CD4-positive, alpha-beta T cell (primary cell): ENCODE measurements at places on chromosomes 1 and 21.

DNA sequence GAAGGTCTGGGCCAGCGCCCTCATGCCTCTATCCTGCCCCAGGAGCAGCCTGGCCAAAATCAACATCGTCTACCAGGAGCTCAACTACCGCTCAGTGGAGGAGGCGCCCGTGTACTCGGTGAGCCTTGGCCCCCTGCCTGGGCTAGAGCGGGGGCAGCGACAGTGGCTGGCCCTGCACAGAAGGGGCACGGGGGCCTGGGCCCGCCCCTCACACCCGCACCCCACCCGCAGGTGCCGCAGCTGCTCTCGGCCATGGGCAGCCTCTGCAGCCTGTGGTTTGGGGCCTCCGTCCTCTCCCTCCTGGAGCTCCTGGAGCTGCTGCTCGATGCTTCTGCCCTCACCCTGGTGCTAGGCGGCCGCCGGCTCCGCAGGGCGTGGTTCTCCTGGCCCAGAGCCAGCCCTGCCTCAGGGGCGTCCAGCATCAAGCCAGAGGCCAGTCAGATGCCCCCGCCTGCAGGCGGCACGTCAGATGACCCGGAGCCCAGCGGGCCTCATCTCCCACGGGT, 10.8 kb downstream of the SCNN1D start:
- no peak for DNase-seq
- no peaks in the 10 kb centered on the region for H3K36me3 ChIP-seq

GRCh38 chr1:30314591-30314990, 408.8 kb downstream of the MATN1 start:
- no peak for DNase-seq
- H3K4me3 ChIP-seq = no peak overlapping the region
- H3K36me3 ChIP-seq = no peaks in the 10 kb centered on the region

DNA sequence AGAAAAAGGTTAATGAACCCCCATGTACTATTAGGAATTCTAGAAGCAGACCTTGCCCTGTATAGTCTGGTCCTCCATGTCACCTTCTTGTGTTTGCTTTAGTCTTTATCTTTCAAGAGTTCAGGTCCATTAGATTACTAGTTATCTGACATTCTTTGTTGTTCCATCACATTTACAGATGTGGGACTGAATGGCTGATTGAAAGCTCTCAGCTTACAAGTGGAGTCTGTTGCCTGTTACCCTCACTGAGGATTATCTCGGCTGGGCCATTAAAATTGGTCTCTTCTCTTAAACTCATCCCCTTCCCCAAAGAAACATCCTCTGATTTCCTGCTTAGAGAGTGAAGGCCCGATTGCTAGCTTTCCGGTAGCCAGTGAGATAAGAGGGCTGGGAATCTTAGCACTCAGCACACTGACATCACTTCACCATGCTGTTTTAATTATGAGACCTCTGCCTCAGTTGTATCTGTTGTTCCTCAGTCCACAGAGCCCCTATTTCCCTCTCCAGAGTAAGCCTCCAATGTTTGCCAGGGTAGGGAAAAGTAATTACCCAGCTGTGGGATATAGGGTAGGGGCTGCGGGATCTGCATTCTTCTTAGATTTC, 76.8 kb downstream of the LPGAT1 start:
- no peaks in the 10 kb centered on the region for H3K27me3 ChIP-seq
- DNase-seq = no peak
- H3K4me1 ChIP-seq = no peaks in the 10 kb centered on the region
- H3K4me3 ChIP-seq = no peak overlapping the region
- peaks cover 10% of the 10 kb centered on the region for H3K36me3 ChIP-seq

DNA sequence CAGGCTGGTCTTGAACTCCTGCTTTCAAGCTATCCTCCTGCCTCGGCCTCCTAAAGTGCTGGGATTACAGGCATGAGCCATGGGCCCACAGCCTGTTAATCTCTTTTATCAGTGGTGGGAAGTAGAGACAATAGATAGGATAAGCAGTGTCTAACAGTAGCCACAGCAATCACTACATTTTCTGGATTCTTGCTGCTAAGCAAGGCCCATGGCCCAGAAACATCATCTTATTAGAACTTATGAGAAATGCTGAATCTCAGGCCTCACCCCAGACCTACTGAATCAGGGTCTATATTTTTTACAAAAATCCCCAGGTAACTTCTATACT, 29.7 kb downstream of the IGFN1 start:
- H3K27me3 ChIP-seq = no peaks in the 10 kb centered on the region
- no peak for DNase-seq
- H3K36me3 ChIP-seq = no peaks in the 10 kb centered on the region
- no peak overlapping the region for H3K4me3 ChIP-seq

DNA sequence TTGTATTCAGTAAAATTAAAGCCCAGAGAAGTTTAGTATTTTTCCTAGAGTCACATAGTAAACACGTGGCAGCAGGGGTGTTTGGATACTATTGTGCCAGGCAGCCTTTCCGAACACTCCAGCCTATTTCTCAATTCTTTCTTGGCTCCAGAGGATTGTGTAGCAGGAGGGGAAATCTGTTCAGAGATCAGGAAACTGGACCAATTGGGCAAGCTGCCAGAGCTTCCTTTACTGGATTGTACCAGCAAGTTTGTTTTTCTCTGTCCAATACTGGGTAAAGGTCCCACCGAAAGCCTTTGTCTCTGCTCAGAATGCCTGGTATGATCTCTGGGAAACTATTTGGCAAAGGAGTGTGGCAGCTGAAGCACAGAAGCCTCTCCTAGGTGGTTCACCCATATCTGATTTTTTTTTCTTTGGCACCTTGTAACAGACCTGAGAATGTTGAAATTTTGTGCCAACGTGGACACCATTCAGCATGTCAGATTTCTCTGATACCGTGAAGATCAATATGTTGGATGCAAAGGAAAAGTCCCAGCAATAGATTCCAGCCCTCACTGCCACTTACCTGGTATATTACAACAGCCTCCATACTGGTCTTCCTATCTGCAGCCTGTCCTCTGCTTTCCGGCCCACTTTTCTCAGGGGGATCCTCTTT, 126.2 kb downstream of the FGGY start:
- no peak overlapping the region for H3K4me3 ChIP-seq
- H3K27ac ChIP-seq = no peak overlapping the region
- no peak for DNase-seq
- no peaks in the 10 kb centered on the region for H3K36me3 ChIP-seq

DNA sequence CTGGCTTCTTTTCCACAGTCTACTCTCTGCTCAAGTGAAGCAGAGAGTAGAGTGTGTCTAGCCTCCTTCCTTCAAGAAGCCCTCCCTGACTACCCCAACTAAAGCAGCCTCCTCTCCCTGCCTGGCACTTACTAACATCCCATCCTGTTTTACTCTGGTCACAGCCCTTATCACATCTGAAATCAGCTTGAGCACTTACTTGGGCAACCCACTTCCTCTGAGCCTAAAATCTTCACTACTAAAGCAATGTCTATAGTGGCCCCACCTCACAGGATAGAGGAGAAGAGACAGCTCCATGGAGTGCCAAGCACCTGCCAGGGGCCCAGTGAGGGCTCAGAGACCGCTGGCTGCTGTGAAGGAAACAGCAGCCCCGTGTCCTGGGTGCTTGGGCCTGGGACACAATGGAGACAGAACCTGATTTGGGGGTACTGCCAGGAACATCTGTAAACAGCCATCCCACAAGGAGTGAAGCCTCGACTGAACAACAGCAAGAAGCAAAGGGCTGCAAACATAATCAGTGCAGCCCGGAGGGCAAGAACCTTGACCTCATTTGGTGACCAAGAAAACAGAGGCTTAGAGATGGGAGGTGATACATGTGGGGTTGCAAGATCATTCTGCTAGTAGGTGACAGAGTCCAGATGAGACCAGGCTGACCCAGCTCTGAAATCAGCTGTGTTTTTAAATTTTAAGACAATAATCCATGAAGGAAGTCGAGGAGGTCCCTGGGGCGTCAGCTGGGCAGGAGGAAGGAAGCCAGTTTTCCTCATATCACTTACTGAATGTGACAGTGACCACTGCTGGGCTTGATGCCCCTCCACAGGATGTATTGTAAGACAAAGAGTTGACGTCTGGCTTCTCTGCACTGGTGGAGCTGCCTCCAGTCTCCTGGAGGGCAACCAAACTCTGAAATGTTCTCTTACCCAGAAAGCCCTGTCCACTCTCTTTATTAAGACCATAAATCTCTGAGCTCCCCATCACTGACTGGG, 710.6 kb downstream of the MATN1 start:
- DNase-seq = no peak
- no peaks in the 10 kb centered on the region for H3K27me3 ChIP-seq
- H3K4me3 ChIP-seq = no peak overlapping the region
- H3K36me3 ChIP-seq = no peaks in the 10 kb centered on the region
